ENCODE measurements at places on chromosomes 2 and 18.

DNA sequence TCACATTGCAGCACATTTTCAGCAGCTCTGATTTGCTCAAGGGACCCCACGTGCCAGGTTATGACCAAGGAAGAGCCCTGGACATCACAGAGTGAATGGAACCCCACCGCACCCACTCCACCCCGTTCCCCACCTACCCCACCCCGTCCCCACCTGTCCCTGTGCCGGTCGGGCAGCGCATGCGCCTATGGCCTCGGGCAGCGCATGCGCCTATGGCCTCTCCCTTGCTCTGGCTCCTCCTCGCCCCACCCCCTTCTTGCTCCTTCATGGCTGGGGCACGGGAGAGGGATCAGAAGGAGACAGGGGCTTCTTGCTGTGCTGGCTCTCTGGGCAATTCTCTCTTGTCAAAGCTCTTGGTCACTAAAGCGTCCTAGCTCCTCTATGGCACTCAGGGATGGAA lies 371.8 kb upstream of the HS6ST1 start:
- no peak for DNase-seq

DNA sequence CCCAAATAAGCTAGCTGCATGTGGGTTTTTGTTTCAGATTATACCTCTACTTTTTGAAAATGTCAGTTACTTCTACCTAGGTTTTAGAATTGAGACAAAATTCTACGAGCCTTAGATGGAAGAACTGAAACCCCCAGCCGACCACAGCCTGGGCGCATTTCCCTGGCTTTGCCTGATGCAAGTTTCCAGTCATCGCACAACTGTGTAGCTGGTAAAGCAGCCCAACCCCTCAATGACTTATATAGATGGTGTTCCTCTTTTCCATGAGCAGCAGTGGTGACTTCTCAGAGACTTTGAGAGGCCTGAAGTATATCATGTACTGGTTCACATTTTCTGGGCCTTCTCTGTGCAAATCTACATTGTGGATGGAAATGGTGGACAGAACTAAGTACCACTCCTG lies 515.4 kb upstream of the RAB6C start:
- DNase-seq, result no peak

GRCh38 chr2:214865400-214865799 lies 55.9 kb upstream of the BARD1 start:
- DNase-seq, result no peak

GRCh38 chr2:105062158-105062557 lies 24.3 kb downstream of the MRPS9 start:
- no peak for DNase-seq

DNA sequence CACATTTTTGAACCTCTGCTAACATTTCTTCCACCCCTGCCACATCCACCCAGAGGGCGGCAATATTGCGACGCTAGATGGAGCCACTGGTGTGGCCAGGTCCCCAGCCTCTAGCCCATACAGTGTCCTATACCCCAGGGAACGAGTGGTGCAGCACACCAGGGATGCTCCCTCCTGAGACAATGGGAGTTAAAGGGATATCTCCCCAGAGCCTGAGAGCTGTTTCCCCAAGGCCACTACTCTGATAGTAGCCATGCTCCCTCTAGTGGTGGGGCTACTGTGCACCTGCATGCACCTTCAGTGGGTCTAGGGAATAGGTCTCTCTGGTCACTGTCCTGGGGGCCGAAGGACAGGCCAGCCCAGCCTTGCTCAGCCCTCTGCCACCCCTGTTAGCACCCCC lies 336.4 kb upstream of the FSHR start:
- no peak for DNase-seq

DNA sequence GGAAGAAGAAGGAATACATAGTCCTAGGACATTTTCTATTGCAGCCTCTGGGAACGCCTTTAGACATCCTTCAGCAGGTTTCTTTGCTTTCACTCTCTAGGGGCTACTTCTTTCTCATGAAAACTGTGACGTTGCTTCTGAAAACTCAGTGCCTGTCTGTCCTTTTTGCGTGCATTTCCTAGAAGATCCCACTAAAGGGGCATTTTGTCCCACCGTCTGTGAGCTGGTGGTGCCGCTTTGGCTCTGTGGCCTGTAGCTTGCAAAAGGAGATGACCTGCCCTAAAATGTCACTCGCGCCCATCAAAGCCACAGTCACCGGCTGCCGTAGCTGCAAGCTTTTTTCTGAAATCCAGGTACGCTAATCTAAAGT lies 579 bp downstream of the STAT4 start:
- no peak for DNase-seq

DNA sequence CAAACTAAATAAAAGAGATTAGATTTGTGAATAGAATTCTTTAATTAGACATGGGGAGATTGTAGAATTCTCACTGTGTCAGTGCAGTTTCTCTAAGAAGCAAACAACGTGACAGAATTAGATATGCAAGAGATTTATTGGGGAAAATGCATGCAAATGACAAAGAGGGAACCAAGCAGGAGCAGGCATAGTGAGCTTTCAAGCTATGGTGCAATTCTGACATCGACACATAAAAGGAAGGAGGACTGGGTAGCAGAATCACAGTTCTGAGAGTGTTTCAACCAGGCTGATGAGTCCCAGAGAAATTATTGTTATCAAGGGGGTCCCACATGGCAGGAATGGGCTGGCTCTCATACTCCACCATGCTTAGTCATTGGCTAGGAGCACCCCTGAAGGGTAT lies 338.4 kb downstream of the FIGN start:
- no peak for DNase-seq

GRCh38 chr2:47725808-47726207 lies 57.1 kb upstream of the MSH6 start:
- DNase-seq, result no peak

- DNase-seq, result no peak
Measured at GRCh38 chr2:97981961-97982360, 13.8 kb downstream of the TMEM131 start.

GRCh38 chr2:36708041-36708741 lies 11.7 kb downstream of the VIT start:
- no peak for DNase-seq

DNA sequence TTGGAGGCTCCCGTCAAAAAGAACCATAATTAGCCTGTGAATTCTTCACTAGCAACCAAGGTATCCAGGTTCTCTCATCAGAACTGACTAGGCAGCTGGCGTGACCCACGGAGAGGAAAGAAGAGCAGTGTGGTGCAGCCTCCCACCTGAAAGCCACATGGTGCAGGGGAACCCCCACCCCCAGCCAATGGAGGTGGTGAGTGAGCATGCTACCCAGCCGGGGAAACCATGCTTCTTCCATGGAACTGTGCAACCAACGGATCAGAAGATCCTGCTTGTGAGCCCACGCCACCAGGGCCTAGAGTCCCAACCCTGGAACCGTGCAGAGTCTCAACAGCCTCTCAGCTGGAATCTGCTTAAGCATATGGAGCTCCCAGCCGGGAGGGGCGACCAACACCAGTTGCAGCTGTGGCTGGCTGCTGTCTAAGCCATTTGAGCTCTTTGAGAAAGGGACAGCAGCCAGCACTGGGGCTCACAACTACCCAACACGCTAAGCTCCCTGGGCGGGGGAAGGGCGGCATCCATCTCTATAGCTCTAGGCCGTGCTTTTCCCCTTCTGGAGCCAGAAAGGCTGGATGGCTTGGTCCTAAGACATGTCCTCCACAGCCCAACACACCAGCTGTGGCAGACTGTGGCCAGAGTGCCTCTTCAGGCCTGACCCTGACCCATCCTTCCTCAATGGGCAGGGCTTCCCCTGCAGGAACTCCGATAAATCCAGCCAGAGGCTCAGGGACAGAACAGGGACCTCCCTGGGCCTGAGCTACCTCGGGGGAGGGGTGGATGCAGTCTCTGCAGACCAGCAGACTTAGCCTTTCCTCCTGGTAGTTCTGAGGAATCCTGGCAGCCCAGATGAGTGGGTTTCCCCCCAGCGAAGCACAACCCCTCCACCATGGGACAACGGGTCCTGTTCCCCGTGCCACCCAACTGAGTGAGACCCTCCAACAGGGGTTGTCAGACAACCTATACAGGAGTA lies 151.4 kb upstream of the NXPH2 start:
- no peak for DNase-seq

DNA sequence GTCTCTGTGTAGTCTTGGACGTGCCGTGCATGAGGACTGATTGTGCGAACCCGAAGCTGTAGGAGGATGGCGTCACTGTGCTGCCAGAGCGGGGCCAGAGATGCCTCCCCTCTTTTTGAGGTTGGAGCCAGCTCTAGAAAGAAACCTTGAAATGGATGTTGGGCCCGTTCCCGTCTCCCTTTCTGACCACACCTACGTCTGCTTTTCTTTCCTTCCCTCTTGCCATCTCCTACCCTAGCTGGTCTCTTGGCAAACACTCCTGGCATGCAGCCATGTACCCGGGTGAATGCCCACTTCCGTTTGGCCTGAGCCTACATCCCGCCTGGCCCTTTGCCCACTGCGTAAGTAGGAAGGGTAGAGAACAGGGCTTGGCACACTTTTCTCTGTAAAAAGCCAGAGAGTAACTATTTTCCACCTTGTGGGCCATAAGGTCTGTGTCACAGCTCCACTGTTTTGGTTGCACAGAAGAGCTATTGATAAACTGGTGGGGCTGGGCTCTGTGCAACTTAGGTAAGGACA lies 37.4 kb downstream of the SH3BP4 start:
- no peak for DNase-seq

DNA sequence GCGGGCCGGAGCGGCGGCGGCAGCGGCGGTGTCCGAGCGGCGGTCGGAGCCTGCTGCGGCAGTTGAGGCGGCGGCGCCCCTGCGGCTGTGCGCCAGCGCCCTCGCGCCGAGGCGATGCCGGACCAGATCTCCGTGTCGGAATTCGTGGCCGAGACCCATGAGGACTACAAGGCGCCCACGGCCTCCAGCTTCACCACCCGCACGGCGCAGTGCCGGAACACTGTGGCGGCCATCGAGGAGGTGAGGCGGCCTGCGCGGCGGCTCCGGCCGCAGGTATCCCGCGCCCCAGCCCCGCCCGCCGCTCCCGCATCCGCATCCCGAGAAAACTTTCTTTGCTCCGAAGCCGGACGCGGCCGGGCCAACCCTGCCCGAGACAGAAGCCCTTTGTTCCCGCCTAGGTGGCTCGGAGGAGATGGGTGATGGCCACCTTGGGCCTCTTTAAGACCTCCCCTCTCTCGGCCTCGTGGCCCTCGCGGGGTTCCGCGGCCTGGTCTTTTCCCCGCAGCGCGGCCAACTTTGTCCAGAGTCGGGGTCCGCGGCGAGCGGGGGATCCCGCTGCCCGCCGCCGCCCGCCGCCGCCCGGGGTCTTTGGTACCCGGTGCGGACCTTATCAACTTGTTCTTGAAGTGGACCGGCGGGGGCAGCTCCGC lies 504 bp downstream of the ASAP2 start:
- DNase-seq, result no peak

DNA sequence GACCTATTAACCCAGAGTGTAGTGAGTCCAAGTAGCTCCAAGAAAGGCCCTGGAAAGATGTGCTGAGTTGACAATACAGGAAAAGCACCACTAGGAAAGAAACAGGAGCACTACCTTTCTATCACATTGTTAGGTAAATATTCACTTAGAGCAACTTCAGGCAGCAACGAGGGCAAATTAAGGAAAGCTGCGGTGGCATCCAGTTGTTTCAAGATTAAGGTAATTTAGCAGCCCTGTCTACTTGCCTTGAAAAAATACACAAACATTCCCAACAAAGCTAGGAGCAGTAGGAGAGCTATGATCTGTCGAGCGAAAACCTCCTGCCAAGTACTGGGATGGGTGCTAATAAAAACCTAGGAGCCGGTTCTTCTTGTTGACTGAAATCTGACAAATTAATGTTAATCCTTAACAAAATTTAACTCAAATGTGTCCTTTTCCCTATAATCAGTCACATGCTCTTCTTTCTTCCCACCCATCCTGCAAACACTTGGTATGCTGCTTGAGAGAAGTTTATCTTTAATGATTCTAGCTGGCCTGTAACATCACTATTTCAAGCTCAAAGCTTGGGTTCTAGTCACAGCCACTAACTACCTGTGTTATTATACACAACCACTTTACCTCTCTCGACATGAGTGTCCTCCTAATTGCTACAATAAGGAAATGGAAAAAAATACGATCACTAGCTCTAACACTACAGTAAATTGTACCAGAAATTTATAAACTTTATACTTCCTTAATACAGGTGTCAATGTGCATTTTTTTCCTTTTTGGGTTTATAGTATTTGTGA lies 2.0 kb downstream of the ACAA2 start:
- DNase-seq, result no peak

GRCh38 chr2:63786471-63786870 lies 55.2 kb upstream of the UGP2 start:
- DNase-seq, result no peak

GRCh38 chr18:52312346-52312745 lies 27.7 kb upstream of the DCC start:
- DNase-seq, result no peak

DNA sequence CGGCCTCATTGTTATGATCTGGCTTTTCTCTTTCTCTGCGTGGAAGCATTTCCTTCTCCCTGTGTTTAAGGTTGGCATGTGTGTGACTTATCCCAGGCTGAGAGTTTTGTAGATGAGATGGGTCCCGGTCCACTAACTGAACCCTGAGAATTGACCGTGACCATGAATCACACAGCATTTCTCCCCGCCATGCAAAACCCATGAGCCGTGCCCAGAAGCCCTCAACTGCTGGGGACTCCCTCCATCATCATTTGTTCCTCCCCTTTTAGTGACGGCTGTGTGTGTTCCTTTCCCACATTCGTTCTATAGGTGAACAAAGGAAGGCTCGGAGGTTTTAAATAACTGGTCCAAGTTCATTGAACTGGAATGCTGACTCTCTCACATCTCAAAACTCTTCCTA lies 30.1 kb upstream of the TXNDC2 start:
- DNase-seq, result no peak

DNA sequence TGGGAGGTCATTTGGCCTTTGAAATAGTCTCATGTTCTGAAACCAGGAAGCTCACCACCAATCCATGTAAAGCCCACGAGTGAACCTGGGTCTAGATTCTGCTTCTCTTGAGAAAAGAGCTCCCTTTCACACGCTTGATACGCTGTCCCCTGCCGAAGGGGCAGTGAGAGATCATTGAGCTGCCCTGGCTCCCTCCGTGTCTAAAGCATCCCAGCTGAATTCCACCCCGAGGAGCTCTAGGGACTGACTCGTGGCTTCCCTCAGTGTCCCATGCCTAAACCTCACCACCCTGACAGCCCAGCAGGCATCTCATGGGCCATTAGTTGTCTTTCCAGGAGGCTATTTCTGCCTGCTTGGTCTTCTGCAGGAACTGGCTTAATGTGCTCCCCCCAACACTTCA lies 68.6 kb downstream of the COL6A3 start:
- no peak for DNase-seq

- no peak for DNase-seq
Measured at GRCh38 chr2:208466151-208466919, 59.7 kb downstream of the PTH2R start.

DNA sequence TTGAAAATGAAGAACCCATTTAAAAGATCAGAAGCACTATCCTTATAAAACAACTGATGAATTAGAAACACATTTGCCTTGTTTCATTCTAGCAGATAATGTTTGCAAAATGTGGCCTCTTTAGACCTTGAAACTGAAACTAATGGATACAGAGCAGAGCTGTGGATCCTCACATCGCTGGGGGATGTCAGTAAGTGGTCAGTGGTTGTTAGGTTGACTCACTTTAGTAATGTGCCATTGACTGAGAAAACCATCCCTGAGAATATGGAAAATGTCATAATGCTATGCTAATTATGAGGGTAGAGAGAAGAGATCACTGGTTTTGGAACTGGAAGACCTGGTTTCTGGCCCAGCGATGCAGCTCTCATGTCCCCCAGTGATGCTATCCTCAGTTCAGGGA lies 176.7 kb downstream of the MYO1B start:
- no peak for DNase-seq

- no peak for DNase-seq
Measured at GRCh38 chr2:96236882-96237281, 28.3 kb upstream of the STARD7 start.

GRCh38 chr2:85470850-85471800 lies 52.6 kb downstream of the SH2D6 start:
- peak; percentile 7 for DNase-seq

Measured in CD4-positive, alpha-beta T cell treated with Interferon gamma for 1 hour (primary cell).